ENCODE measurements at places on chromosomes 2 and 18.
A peak's percentile ranks its signal among the peaks of the same experiment; 100 is the strongest.

DNA sequence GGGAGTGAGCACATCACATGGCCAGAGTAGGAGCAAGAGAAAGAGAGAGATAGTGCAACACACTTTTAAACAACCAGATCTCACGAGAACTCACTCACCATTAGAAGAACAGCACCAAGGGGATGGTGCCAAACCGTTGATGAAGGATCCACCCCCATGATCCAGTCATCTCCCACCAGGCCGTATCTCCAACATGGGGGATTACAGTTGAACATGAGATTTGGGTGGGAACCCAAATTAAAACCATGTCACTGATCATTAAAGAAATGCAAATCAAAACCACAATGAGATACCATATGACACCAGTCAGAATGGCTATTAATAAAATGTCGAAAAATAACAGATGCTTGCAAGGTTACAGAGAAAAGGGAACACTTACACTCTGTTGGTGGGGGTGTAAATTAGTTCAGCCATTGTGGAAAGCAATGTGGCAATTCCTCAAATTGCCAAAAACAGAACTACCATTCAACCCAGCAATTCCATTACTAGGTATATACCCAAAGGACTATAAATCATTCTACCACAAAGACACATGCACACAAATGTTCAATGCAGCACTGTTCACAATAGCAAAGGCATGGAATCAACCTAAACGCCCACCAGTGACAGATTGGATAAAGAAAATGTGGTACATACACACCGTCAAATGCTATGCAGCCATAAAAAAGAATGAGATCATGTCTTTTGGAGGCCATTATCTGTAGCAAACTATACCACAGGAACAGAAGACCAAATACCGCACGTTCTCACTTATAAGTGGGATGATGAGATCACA is 137.1 kb downstream of the COL6A3 start:
- no peak for DNase-seq

GRCh38 chr2:66698576-66699239 is 263.8 kb downstream of the MEIS1 start:
- no peak for DNase-seq

DNA sequence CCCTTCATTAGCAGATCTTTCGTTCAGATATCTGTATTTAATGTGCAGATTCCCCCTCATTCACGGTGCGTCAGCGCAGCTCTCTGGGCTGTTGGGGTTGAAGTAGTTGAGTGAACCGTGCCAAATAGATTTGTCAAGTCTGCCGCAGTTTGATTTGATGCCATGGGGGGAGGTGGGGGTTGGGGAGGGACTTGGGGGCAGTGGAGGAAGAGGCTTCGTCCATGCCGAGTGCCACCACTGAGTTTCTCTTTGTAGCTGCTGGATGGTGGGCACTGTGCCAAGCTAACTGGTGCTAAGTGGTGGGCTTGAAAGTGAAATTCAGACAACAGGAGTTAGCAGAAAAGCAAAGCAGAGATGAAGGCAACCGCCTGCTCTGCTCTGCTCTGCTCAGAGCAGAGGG is 47.9 kb downstream of the NRP2 start:
- DNase-seq, result no peak

- no peak for DNase-seq
Measured at GRCh38 chr2:127174136-127174535, 46.0 kb downstream of the CYP27C1 start.

- peak; percentile 56 for DNase-seq
Measured at GRCh38 chr2:237022533-237022932, 63.2 kb upstream of the COPS8 start.

GRCh38 chr2:196112418-196113034 is 43.9 kb upstream of the DNAH7 start:
- DNase-seq, result no peak

- no peak for DNase-seq
Measured at GRCh38 chr2:6224267-6224666, 532.1 kb downstream of the SOX11 start.

- no peak for DNase-seq
Measured at GRCh38 chr2:56206250-56206649, 22.5 kb downstream of the CCDC85A start.

DNA sequence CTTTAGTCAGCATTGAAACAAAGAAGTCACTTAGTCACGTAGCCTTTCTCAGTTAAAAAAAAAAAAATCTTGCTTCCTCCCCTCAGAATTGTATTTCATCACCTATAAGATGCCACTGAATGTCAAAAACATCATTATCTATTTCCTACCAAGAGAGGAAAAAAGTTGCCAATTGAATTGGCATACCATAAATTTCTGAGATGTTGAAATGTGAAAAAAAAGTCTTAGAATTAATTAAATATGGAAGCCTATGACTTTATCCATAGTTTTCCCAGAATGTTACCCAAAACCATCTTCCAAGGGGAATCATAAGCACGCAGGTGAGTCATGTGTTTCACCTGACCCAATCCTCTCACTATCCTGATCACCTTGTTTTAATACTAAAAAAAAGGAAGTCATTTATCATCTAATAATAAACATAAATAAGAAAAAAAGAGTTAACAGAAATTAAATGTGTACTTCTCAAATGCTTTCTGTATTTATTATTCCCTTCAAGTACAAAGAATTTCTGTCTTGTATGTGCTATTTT is 205.7 kb downstream of the TCF4 start:
- no peak for DNase-seq

- no peak for DNase-seq
Measured at GRCh38 chr2:232353660-232354059, 24.9 kb upstream of the ALPP start.

DNA sequence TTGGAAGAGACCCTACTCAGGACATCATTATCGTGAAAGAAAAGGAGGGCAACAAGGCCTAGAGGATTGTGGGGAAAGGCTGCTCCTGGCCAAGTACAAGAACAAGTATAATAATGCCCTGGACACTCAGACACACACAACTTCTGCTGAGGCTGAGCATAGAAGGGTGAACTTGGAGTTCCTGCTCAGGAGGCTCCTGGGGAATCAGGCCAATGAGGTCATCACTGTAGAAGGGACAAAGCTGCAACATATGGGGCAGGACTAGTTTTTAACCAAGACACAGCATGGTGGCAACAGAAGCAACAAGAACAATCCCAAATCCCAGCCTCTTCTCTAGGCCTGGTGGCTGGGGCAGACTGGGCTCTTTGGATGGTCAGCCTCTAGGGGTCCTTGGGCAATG is 102.6 kb downstream of the POLR1A start:
- no peak for DNase-seq

DNA sequence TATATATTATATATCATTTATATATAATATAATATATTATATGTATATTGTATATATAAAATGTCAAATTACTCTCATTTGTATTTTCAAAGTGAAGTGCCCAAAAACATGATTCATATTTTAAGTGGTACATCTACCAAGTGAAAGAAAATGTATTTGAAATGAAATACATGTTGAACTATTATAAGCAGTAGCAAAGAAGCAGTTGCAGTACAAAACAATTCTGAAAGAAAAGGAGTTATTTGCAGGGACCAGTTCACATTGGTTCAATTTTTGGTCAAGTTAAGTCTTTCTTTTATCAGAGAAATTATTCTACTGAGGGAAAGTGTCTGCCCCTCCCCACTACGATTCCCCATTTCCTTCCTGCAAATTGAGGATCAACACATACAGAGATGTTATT is 51.9 kb downstream of the APLF start:
- DNase-seq, result no peak

GRCh38 chr2:128303095-128303791 is 15.4 kb downstream of the HS6ST1 start:
- DNase-seq, result no peak

DNA sequence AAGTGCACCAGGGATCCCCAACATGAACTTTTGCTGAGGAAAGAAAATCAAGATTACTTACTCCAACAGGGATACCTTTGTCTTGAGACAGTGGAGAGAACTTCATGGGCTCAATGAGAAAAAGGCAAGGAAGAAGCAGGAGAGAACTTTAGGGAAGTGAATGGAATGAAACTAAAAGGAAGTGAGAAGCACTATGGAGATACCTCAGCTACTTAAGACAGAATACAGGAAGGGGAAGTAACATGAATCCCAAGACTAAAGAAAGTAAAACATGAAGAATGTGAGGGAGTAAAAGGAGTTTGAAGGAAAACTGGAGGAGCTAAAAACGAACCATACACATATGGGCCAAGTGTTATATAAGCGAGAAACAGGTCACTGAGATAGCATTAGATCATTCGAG is 32.4 kb upstream of the ACTR3 start:
- DNase-seq, result no peak

- DNase-seq, result no peak
Measured at GRCh38 chr2:172467382-172467781, 40.0 kb downstream of the ITGA6 start.

- no peak for DNase-seq
Measured at GRCh38 chr18:9281780-9282179, 52.8 kb upstream of the TWSG1 start.

GRCh38 chr2:222264791-222265320 is 33.9 kb downstream of the PAX3 start:
- DNase-seq, result no peak

- no peak for DNase-seq
Measured at GRCh38 chr18:21433436-21433835, 167.1 kb downstream of the ESCO1 start.

- no peak for DNase-seq
Measured at GRCh38 chr18:42087876-42088275, 132.8 kb downstream of the PIK3C3 start.

- no peak for DNase-seq
Measured at GRCh38 chr18:39990540-39990939, 1964.5 kb upstream of the PIK3C3 start.

DNA sequence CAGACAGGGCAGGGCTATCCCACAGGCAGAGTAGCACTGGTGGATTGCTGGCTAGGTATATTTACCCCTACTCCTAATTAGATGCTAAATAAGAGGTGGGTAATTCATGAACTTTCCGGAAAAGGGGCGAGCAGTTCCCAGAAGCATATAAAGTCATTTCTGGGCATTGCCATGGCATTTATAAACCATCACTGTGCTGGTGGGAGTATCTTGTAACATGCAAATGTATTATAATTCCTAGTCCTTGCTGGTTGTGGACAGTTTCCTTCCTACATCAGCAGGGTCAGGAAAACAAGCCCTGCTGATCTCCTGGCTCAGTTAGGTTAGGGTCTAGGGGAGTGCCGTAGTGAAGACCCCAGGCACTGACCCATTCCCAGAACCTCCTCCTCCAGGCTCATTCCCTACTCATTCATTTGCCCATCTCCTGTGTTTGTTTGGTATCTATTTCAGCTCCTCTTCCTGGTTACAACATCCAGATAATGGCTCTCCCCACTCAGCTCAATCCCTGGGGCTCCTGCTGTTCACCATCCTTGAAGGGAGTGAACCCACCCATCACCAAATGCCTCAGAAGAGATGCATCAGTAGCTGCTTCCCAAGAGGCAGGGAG is 282.7 kb downstream of the SRBD1 start:
- DNase-seq, result no peak

DNA sequence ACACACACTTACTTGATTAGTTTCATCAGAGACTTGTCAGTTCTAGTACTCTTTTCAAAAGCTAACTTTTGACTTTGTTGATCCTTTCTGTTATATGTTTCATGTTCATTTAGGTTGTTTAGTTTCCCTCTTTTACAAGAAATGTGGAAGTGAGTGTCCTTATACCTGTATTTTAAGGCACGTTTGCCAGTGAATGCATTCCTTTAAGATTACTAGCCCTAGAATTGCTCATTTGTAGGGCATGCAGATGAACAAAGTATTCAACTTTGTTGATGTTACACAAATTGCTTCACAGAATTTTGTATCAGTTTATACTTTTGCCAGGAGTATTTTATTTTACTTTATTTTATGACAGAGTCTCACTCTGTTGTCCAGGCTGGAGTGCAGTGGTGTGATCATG is 6.3 kb downstream of the IL1RL2 start:
- no peak for DNase-seq

- peak; percentile 23 for DNase-seq
Measured at GRCh38 chr2:53631313-53632125, 136.1 kb upstream of the CHAC2 start.

GRCh38 chr18:22558945-22559385 is 141.2 kb upstream of the CTAGE1 start:
- no peak for DNase-seq

DNA sequence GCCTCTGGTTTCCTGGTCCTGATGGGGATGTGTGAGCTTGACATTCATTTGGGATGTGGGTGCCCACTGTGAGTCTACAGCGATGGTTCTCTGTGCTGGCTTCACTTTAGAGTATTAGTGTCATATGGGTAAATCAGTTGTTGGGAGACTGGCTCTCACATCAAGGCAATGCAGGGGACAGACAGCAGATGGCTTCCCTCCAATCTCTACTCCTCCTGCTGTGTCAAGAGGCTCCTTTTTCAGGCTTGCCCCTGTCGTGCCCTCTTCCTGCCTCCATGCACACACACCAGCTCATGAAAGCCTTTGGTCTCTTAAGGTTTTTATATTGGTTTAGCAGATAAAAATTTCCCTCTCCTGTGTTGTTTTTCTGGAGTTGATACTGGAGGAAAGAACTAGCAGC is 315.6 kb downstream of the RDH14 start:
- peak; percentile 55 for DNase-seq

GRCh38 chr2:58432491-58433170 is 191.5 kb upstream of the FANCL start:
- no peak for DNase-seq

DNA sequence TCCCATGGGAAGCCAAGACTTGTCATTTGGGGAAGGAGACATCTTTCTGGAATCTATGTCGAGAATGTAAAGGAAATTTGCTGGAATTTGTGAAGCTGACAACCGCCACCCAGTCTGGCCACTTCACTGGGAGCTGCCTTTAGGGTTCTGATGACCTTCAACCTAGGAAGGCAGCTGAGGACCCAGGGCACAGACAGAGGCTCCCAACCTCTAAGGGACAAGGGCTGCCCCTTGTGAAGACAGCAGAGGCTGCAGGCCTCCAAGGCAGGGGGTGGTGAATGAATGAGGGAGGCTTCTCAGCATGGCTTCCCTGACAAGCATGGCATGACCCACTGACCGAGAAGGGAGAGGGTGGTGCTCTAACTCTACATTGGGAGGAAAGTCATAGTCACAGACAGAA is 128.9 kb upstream of the ASB18 start:
- no peak for DNase-seq

- DNase-seq, result no peak
Measured at GRCh38 chr2:223542501-223542900, 59.7 kb downstream of the SCG2 start.

GRCh38 chr18:8741532-8741931 is 36.2 kb downstream of the MTCL1 start:
- DNase-seq, result no peak

- DNase-seq, result no peak
Measured at GRCh38 chr18:32420084-32420750, 50.5 kb downstream of the GAREM1 start.

- DNase-seq, result no peak
Measured at GRCh38 chr2:11286323-11286722, 58.1 kb downstream of the ROCK2 start.

DNA sequence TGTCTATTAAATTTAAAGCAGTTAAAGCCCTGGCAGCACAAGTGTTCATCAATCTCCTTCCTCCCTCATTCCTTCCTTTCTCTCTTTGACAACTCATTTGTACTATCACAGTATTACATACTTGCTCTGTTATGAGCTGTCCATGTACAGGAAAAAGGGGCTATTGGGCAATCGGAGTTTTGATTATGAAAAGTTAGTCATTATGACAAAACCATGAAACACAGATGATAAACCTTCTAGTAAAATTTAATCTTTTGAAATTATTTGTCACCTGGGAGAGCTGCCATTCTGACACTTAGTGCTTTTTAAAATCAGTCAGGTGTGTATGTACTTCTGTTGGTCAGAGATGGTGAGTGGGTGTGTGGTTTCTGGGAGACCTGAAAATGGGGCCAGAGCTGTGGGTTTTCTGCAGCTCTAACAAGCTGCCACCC is 39.4 kb downstream of the MAP4K4 start:
- DNase-seq, result no peak

Measured in NCI-H2029 treated with DMSO at 0.1 percent for 48 hours (cell line).